ENCODE measurements at places on chromosomes 2 and 18.

GRCh38 chr2:85091838-85092237, 41.4 kb upstream of the TCF7L1 start:
- DNase-seq: no peak

DNA sequence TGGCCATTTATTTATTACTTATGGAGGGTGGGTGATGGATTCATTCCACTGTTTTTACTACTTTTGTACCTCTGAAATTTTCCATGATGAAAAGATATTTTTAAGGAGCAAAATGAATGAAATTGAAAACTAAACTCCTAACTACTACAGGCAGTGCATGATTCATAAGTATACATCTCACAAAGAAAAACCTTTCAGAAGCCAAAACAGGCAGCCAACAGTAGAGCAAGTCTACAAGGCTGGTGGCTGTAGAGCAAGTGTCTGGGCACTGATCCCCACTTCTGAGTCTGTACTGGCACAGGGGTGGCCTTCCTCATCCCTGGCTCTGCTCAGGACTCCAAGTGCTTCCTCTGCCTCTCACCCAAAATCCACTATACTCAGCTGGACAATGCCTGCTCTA, 8.2 kb upstream of the RMP24 start:
- DNase-seq: no peak

- no peak for DNase-seq
Observed at GRCh38 chr18:3389977-3390376, 60.0 kb upstream of the TGIF1 start.

GRCh38 chr2:237457388-237457941, 29.6 kb upstream of the MLPH start:
- no peak for DNase-seq

GRCh38 chr2:187552381-187552780, 1.9 kb downstream of the TFPI start:
- no peak for DNase-seq

DNA sequence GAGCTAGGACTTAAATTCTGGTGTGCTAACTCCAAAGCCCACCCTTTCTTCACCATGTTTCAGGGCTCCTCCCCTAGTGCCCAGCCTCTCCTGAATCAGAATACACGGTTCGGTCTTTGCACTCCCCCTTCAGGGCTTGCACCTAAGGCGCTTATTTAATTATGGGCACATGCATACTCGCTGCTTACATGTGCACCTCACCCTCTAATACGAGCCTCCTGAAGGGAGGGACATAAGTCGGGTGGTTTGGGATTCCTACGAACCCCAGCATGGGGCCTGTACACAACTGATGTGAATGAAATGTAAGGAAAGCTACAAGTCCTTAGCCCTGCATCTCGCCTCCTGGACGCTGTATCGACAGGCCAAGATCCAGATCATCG, 435 bp downstream of the IFT172 start:
- DNase-seq: peak; percentile 62

GRCh38 chr2:105754011-105754410, 9.3 kb downstream of the NCK2 start:
- DNase-seq: no peak

DNA sequence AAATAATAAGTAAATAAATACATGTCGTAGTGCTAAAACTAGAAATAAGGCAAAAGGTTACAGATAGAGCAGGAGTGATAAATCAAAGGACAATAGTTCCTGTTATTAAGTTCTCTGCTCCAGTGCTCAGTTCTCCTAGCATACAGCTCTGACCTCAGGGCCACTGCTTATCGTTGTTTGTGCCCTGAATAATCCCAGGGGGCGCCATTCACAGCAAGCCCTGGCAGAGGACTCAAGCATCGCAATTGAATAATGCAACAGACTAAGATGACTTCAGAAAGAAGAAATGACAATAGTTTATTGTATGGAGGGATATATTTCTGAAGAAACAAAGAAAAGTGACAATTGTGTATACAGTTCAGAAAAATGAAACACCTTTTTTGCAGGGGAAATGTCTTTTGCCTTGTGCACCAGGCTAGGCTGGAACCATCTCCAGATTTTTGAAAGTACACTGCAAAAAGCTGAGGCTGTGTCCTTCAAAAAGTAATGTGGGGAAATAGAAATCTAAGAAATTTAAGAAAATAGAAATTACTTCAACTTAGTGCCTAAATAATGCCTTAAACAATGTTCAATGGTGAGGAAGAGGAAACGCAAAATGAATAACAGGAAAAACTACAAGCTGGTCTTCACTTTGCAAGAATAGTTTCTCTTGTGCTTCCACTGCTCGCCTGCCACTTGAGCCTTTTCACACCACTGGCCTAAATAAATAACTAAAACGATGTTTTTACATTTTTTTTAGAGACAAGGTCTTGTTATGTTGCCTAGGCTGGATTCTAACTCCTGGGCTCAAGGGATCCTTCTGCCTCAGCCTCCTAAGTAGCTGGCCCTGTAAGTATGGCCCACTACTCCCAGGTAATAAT, 19.0 kb upstream of the CCNYL1 start:
- DNase-seq: peak; percentile 54
